RPMI8226 (cell line): ENCODE measurements at places on chromosomes 5 and 9.
A peak's percentile ranks its signal among the peaks of the same experiment; 100 is the strongest.

DNA sequence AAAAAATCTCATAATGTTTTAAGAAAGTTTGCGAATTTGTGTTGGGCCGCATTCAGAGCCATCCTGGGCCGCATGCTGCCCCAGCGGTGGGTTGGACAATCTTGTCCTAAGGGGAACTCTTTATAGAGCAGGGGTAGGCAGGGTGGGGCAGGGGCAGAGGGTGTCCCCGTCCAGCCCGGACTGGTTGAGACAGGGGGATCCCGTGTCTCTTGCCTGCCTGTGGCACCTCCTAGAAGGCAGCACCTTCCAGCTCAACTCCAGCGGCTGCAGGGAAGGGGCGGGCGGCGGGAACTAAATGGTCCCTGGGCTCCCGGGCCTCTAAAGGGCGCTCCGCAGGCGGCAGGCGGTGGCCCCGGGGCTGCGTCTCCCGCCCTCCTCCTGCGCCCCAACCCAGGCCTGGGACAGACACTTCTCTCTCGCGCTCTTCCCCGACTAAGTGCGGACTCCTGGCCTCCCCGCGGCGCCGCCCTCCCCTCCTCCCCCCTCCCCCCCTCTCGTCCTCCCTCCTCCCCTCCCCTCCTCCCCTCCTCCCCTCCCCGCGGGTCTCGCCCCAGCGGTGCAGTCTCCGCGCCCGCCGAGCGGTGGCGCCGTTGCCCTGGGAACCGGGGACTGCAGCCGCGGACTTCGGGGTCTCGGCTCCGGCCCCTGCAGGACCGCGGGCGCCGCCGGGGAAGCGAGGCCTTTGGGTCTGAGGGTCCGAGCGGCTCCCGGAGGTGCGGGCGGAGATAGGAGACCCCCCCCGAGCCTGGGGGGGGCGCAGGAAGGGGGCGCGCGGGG lies 132.6 kb downstream of the MRPL36 start:
- peak; percentile 71 for DNase-seq

DNA sequence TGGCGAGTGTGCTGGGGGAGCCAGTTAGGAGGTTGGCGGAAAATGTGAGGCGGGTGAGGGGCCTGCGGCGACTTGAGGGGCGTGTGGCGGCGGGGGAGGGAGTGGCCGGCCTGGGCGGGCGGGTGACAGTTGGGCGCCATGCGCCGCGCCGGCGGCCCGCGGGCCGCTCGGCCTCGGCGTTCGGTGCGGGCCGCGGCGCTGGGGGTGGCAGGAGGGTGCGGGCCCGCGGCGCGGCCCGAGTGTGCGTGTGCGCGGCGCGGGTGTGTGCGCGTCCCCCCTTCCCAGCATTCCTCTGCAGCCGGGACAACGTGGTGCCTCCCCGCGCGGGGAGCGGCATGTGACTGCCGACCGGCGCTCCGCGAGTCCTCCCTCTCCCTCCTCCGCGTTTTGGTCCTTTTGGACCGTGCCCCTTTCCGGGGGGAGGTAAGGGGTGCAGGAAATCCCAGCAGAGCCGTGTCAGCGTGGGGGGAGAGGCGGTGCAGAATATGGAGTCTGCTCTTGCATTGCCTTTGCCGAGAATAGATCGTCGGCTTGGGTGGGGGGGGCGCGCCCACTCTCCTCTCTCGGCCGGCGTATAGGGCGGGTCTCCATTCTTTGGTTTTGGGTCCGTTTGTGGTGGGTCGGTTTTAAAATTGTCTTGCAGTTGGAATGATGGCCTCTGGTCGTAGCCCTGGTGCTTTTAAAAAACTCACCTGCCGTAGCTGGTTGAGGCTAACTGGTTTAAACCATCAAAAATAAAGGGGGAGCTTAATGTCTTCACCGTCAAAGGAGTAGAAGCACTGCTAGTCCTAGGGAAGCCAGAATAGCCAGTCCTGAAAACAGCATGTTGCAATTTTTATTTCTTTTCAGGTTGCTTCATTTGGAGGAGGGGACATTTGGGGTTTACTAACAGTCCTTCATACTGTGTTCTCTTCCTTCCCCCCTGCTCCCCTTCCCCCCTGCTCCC lies 2.0 kb downstream of the LARP1 start:
- DNase-seq, result peak; percentile 56

DNA sequence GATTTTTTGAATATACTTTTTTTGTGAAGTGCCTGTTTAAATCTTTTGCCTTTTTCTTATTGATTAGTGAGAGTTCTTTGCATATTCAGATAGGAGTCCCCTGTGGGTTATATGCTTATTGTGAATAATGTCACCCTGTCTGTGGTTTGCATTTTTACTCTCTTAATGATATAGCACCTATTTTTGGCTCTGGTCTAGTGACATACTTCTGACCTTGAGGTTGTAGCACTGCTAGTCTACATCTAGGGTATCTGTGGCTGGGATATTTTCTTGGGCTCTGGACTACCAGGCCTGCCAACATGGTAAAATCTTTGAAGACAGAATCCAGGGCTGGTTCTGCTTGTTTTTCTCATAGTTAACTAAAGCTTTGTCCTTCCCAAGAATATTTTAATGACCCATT lies 13.5 kb upstream of the NKX2-5 start:
- no peak for DNase-seq

DNA sequence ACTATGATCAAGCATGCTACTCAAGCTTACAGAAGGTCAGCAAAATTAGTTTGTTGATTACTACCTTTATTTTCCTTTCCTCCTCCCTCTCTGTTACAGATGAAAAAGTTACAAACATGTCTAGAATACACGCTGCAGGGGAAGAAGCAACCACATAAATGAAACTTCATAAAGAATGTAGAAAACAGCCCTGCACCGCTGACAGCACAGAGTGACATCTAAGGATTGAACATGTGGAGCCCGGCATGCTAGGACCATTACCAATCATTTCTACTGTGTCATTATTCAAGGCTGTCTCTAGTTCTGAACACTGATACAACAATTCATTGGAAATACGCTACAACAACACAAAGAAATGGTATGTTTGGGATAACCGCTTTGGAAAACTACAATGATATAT lies 261.1 kb downstream of the MLLT3 start:
- DNase-seq, result no peak
